H7 (cell line): ENCODE measurements at places on chromosomes 7 and 10. TPM values are rescaled to one million over a fixed set of nuclear protein-coding genes. Genes with fewer than 3 reads are reported as not detected.

GRCh38 chr7:100266576-100267354 is 40.7 kb upstream of the SPDYE3 start:
- DNase-seq = no peak

- DNase-seq = no peak
These were observed 514.3 kb upstream of the ADARB2 start for GRCh38 chr10:2251631-2252030.

The PNLIPRP1 gene
- not detected in 2 replicates for total RNA-seq

DNA sequence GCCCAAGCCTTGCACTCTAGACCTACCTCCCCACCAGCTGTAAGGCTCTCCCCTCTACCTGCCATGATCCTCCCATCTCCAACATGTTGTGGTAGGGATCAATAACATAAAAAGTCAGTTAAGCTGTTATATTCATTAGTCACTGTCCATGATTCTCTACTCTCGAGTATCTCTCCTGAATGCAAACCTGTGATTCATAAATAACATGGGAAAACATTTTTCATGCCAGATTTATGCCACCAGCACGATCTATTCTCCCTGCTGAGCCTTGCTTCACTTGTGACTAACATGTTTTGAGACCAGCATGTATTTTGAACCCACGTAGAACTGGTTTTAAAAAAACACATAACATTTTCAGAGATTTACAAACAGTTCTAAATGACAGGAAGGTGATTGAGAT is 30.3 kb downstream of the TMEM168 start:
- no peak for DNase-seq

The SPOCK2 gene
- 1.3 TPM in 2 replicates for total RNA-seq

- no peak for DNase-seq
These were observed 68.9 kb upstream of the HDAC9 start for GRCh38 chr7:18426564-18427226.

DNA sequence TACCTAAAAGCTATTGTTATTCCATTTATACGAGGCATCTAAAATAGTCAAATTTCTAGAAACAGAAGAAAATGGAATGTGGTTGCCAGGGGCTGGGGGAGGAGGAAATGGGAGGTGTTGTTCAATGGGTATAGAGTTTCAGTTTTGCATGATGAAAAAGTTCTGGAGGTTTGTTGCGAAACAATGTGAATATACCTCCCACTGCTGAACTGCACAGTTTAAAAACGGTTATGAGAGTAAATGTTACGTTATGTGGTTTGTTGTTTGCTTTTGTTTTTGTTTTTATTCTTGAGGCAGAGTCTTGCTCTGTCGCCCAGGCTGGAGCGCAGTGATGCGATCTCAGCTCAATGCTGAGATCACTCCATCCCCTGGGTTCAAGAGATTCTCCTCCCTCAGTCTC is 64.9 kb upstream of the NRBF2 start:
- DNase-seq = no peak

- DNase-seq = no peak
These were observed 1.2 kb upstream of the COL1A2 start for GRCh38 chr7:94393246-94394108.
